ENCODE measurements at places on chromosomes 3 and 15. TPM values are rescaled to one million over a fixed set of nuclear protein-coding genes. Genes with fewer than 3 reads are reported as not detected.

Gene GOLGA6L7
- not detected for polyA plus RNA-seq

Gene GASK1A
- 0.46 TPM for polyA plus RNA-seq

Gene WDR82
- polyA plus RNA-seq, result 69.2 TPM

Gene SOX2
- polyA plus RNA-seq, result not detected

Gene CCDC80
- polyA plus RNA-seq, result 289 TPM

Gene GPR156
- 0.22 TPM for polyA plus RNA-seq

Gene SLC35G2
- polyA plus RNA-seq, result 13.3 TPM

Gene CCRL2
- 0.16 TPM for polyA plus RNA-seq

Gene PTPRG
- 26.5 TPM for polyA plus RNA-seq
